ENCODE measurements at places on chromosomes 5 and 9.

DNA sequence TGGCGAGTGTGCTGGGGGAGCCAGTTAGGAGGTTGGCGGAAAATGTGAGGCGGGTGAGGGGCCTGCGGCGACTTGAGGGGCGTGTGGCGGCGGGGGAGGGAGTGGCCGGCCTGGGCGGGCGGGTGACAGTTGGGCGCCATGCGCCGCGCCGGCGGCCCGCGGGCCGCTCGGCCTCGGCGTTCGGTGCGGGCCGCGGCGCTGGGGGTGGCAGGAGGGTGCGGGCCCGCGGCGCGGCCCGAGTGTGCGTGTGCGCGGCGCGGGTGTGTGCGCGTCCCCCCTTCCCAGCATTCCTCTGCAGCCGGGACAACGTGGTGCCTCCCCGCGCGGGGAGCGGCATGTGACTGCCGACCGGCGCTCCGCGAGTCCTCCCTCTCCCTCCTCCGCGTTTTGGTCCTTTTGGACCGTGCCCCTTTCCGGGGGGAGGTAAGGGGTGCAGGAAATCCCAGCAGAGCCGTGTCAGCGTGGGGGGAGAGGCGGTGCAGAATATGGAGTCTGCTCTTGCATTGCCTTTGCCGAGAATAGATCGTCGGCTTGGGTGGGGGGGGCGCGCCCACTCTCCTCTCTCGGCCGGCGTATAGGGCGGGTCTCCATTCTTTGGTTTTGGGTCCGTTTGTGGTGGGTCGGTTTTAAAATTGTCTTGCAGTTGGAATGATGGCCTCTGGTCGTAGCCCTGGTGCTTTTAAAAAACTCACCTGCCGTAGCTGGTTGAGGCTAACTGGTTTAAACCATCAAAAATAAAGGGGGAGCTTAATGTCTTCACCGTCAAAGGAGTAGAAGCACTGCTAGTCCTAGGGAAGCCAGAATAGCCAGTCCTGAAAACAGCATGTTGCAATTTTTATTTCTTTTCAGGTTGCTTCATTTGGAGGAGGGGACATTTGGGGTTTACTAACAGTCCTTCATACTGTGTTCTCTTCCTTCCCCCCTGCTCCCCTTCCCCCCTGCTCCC, 2.0 kb downstream of the LARP1 start:
- DNase-seq, result peak; percentile 38

DNA sequence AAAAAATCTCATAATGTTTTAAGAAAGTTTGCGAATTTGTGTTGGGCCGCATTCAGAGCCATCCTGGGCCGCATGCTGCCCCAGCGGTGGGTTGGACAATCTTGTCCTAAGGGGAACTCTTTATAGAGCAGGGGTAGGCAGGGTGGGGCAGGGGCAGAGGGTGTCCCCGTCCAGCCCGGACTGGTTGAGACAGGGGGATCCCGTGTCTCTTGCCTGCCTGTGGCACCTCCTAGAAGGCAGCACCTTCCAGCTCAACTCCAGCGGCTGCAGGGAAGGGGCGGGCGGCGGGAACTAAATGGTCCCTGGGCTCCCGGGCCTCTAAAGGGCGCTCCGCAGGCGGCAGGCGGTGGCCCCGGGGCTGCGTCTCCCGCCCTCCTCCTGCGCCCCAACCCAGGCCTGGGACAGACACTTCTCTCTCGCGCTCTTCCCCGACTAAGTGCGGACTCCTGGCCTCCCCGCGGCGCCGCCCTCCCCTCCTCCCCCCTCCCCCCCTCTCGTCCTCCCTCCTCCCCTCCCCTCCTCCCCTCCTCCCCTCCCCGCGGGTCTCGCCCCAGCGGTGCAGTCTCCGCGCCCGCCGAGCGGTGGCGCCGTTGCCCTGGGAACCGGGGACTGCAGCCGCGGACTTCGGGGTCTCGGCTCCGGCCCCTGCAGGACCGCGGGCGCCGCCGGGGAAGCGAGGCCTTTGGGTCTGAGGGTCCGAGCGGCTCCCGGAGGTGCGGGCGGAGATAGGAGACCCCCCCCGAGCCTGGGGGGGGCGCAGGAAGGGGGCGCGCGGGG, 132.6 kb downstream of the MRPL36 start:
- DNase-seq, result peak; percentile 32

DNA sequence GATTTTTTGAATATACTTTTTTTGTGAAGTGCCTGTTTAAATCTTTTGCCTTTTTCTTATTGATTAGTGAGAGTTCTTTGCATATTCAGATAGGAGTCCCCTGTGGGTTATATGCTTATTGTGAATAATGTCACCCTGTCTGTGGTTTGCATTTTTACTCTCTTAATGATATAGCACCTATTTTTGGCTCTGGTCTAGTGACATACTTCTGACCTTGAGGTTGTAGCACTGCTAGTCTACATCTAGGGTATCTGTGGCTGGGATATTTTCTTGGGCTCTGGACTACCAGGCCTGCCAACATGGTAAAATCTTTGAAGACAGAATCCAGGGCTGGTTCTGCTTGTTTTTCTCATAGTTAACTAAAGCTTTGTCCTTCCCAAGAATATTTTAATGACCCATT, 13.5 kb upstream of the NKX2-5 start:
- no peak for DNase-seq

DNA sequence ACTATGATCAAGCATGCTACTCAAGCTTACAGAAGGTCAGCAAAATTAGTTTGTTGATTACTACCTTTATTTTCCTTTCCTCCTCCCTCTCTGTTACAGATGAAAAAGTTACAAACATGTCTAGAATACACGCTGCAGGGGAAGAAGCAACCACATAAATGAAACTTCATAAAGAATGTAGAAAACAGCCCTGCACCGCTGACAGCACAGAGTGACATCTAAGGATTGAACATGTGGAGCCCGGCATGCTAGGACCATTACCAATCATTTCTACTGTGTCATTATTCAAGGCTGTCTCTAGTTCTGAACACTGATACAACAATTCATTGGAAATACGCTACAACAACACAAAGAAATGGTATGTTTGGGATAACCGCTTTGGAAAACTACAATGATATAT, 261.1 kb downstream of the MLLT3 start:
- no peak for DNase-seq
